Endothelial cell (in vitro differentiated cells): ENCODE measurements at places on chromosomes 1 and 21.

GRCh38 chr21:35563885-35564451, 496.4 kb downstream of the SETD4 start:
- no peak for DNase-seq

- no peak for DNase-seq
Observed at GRCh38 chr1:19239876-19240275, 11.4 kb downstream of the EMC1 start.

- DNase-seq = no peak
Observed at GRCh38 chr1:179776831-179777230, 33.7 kb downstream of the FAM163A start.

GRCh38 chr1:80417671-80418070, 1383.1 kb upstream of the ADGRL2 start:
- no peak for DNase-seq

GRCh38 chr1:236395947-236396664, 2.0 kb downstream of the EDARADD start:
- DNase-seq = no peak
